ENCODE measurements at places on chromosomes 13 and 19.
A peak's percentile ranks its signal among the peaks of the same experiment; 100 is the strongest.

GRCh38 chr19:40422748-40423566 lies 2.8 kb downstream of the SERTAD1 start:
- DNase-seq, result no peak

- peak; percentile 98 for DNase-seq
Observed at GRCh38 chr19:14117668-14118164, at the start of gene PRKACA. TSS of gene PRKACA (minus strand) at chr19:14117762. CDS start at chr19:14117547, 215 bp downstream.

GRCh38 chr13:71368336-71368735 lies 498.7 kb downstream of the DACH1 start:
- no peak for DNase-seq

DNA sequence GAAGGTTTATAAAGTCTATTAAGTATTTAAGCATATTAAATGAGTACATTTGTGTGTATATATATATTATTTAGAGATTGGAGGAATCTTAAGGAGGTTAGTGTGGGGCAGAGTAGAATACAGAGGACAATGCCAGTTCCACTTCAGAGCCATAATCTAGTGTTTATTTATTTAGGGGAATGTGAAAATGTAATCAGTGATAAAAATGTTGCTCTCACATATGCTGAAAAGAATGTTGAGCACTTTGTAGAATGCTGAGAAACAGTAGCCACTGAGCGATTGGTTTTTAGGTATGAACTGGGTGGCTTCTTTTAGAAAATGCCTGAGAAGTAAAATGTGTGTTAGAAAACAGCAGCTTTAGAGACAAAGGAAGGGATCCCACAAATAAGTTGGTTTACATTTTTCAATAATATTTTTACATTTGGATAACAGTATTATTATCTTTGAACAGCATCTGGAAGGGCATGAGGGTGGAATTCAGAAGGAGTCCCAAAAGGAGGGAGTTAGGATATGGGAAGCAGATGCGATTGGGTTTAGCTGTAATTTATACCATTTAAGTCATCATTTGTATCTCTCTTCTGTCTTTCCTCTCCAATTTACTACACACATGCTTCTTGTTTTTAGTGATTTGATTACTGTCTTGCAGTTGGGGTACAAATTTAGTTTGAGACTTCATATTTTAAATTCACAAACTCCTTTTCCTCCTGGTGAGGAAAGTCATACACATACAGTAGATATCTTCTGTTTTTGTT lies 68.6 kb downstream of the NDFIP2 start:
- no peak for DNase-seq

GRCh38 chr13:97267418-97268059 lies 45.4 kb downstream of the MBNL2 start:
- no peak for DNase-seq

DNA sequence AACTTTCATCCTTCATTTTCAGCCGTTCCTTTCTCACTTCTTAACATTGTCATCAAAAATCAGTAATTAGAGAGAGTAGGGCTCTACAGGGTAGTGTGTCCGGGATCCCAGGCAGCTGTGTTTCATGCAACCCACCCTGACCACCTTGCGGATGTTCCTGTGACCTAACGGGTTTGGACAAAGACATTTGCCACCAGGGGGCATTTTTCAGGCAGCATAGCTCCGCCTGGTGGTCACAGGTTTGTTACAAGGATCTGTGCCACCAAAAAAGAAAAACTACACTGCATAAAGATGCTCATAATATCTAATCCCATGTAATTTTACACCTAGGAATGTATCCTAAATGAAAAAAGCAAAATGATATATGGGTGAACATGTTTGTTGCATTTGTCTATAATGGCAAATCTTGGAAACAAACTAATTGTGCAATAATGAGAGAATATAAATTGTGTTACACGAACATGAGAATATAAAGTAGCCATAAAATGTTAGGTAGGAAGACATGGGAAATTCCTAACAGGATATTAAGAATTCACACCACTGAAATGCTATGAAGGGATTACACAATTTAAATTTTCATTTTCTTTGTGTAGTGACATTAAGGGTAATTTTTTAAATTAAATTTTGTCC lies 123.0 kb downstream of the SLC7A1 start:
- peak; percentile 8 for DNase-seq

DNA sequence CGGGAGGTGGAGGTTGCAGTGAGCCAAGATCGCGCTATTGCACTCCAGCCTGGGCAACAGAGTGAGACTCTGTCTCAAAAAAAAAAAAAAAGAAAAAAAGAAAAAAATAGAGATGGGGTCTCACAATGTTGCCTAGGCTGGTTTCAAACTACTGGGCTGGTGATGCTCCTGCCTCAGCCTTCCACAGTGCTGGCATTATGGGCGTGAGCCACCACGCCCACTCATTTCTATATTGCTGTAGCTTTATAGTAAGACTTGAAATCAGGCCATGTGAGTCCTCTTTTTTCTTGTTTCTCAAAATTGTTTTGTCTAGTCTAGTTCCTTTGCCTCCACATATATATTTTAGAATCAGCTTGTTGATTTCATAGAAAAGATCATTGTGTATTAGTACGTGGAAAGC lies 18.3 kb downstream of the DNM2 start:
- no peak for DNase-seq

GRCh38 chr19:13476071-13476470 lies 30.2 kb downstream of the CACNA1A start:
- DNase-seq, result no peak

DNA sequence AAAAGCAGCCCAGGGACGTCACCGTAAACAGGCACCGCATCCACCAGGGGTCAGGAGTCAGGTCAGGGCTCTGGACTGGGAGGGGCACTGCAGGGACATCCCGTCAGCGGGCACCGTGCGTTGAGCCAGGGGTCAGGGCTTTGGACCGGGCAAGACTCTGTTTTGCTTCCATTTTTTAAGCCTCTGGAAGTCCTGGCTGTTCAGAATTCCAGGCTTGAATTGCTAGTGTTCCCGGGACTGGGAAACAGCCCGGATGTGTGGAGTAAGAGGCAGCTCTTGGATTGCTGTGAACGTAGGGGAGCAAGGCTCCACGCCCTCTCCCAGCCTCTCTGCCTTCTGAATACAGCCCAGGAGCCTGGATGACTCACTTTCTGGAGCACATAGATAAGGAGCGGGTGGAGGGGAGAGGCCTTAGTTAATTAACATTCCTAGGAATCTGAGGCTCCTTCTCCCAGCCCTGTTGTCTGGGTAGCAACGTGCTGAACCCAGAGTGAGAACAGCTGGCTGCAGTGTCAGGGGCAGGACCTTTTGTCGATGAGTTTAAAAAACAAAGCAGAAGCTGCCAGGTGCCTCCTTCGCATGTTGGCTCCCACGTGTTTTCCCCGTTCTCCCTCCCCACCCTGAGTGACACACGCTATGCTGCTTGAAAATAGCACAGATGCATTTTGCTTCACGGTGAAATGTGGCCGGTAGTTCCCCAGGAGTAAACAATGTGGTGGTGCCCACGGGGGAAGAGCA lies 21.9 kb downstream of the ATP11A start:
- DNase-seq, result no peak

DNA sequence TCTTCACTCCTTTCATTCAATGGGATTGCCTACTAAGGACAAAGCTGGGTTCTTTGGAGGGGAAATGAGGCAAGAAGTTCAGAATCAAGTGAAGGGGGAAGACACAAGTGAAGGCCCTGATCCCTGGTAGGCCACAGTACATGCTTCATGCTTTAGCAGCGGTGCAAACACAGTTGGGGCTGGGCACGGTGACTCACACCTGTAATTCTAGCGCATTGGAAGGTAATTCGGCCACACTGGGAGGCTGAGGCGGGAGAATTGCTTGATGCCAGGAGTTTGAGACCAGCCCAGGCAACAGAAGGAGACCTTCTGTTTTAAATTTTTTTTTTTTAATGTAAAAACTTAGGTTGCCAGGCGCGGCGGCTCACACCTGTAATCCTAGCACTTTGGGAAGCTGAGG lies 23.4 kb upstream of the GATAD2A start:
- no peak for DNase-seq

GRCh38 chr19:55703790-55704215 lies 28.8 kb downstream of the EPN1 start:
- DNase-seq, result no peak

- no peak for DNase-seq
Observed at GRCh38 chr13:83190020-83190419, 692.3 kb downstream of the SLITRK1 start.

DNA sequence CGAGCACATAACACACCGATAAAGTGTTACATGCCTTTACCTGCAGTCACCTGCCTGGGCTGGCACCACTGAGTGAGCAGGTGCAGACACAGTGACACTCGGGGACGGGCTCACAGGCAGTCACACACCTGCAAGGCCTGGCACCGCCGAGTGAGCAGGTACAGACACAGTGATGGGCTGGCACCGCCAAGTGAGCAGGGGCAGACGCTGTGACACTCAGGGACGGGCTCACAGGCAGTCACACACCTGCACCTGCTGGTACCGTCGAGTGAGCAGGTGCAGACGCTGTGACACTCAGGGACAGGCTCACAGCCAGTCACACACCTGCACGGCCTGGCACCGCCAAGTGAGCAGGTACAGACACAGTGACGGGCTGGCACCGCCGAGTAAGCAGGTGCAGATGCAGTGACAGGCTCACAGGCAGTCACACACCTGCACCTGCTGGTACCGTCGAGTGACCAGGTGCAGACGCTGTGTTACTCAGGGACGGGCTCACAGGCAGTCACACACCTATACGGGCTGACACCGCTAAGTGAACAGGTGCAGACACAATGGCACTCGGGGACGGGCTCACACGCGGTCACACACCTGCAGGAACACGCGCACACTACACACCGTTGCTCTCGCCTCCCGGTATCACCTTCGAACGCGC lies 470 bp downstream of the ZNF835 start:
- DNase-seq, result no peak

- no peak for DNase-seq
Observed at GRCh38 chr13:41490371-41491015, 33.1 kb downstream of the RGCC start.
